ENCODE measurements at places on chromosomes 6 and 20.

DNA sequence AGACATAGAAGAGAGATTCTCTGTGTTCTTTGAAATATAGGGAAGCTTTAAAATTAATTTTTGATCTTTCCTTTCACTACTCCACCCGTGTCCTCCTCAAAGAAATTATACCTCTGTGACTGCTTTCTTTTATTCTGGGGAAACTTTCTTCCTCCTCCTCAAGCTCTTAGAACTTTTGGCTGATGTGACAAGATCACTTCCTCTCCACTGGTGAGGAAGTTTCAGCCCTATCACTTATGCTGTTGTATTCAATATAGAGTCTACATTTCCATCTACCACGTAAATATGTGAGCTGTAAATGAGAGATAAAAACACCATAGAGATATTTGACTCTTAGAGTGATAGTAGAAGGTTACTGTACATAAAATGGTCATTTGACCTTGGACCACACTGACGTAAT lies 141.9 kb upstream of the SASH1 start:
- no peak for DNase-seq

GRCh38 chr6:158068893-158069799 lies 87.5 kb downstream of the SYNJ2 start:
- no peak for DNase-seq

GRCh38 chr6:118292558-118292957 lies 255.5 kb upstream of the PLN start:
- DNase-seq: no peak

GRCh38 chr6:165556116-165556843 lies 106.8 kb downstream of the PDE10A start:
- DNase-seq: no peak

DNA sequence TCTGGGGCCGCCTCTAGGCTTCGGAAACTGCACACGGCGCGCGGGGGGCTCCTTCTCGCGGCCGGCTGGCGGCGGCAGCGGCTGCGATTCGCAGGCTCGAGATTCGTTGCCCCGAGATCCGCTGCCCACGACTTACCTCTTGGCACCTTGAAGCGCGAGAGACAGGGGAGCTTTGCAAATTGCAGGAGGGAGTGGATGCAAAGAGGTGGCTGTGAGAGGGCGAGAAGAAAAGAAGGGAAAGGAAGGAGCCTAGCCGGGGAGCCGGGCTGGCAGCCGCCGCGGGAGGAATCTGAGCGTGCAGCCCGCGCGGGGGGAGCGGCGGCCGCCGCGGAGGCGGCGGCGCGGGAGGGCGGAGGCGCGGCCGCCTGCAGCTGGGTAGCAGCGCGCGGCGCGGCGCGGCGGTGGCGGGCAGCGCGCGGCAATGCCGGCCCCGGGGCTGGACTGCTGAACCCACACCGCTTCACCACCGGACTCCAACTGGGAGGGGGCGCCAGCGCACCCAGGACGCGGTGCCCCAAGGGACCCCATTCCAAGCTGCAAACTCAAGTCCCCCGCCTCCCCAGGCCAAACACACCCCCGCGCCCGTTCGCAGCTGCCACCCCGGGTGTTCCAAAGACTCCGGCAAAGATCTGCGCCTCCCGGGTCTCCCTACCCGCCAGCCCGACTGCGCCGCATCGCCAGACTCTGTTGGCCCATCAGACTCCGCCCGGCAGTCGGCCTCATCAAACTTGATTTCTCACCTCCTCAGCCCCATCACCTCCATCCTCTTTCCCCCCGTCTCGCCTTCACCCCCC lies 44.2 kb upstream of the SUPT3H start:
- no peak for DNase-seq

GRCh38 chr6:43801495-43802181 lies 31.6 kb downstream of the VEGFA start:
- no peak for DNase-seq

- DNase-seq: no peak
Measured at GRCh38 chr6:128131036-128131435, 230.2 kb upstream of the THEMIS start.

- no peak for DNase-seq
Measured at GRCh38 chr6:38723783-38724182, 8.7 kb downstream of the DNAH8 start.

GRCh38 chr6:168126566-168127383 lies 47.8 kb upstream of the FRMD1 start:
- no peak for DNase-seq

DNA sequence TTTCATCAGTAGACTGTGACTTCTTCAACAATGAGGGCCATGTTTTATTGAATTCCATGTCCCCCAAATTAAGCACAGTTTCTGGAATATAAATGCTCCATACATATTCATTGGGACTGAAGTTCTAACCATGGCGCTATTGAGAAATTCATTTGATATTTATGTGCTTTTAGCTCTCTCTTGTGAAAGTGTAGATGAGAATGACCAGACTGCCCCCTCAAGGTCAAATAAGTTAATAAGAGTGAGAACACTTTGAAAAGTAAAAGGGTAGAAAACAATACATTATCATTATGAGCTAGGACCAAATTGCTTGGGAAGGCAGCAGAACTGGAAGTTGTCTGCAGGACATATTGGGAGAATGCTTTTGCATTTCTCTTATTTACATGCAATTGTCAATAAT lies 597.9 kb downstream of the EPM2A start:
- DNase-seq: no peak

- DNase-seq: peak; percentile 64
Measured at GRCh38 chr6:37244430-37245310, 12.9 kb upstream of the TBC1D22B start.

DNA sequence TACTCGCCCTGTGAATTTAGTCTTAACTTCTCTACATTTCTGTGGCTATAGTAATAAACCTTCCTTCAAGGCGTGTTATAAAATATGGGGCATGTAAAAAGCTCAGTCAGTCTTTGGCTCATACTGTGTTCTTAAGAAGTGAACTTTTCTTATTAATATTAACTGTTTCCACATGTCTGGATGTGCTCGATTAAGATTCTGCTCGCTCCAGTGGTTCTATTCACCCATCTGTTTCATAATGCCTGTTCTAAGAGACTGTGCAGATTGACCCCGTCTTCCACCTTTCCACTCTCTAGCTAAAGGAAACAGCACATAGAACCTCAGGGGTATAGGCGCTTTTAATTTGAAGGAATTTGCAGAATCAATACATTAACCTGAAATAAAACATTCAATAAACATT lies 99.9 kb downstream of the L3MBTL3 start:
- DNase-seq: no peak

GRCh38 chr20:34925981-34926380 lies 29.6 kb downstream of the GSS start:
- no peak for DNase-seq

- no peak for DNase-seq
Measured at GRCh38 chr20:64140956-64141355, 23.3 kb upstream of the MYT1 start.

GRCh38 chr6:99016355-99016754 lies 68.6 kb upstream of the FBXL4 start:
- no peak for DNase-seq

DNA sequence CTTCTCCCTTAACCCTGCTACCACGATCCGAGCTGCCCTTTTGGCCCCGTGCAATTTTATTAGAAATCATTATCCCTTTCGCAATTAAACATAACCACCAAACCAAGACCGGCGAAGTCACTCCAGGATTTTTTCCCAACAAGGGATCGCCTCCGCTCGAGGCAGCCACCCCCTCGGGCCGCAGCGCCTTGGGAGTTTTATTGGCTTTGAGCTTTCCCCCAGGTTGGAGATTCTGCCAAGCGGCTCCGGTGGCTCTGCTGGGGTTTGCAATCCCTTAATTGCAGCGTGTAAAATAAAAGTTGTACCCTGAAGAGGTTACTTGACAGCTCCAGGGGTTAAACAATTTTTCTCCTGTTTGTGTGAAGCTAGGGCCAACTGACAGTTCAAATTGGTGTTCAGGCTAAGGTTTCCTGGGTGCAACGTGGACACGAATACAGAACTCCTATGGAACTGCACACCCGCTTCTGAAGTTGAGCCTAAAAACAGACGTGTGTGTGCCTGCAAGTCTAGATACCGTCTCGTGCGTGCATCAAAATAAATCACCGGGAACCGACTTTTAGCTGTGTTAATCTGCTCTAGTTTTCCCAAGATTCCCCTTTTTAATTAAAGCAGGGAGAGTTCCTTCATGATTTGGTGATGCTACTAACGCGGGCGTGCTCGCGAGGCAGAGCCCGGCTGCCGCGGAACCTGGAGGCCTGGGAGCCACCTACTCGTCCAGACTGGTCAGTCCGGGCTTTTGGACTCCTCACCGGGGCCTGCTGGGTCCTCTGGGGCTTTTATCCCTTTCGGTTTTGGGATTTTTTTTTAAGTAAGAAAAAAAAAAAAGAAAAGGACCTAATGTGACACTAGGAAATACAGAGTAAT lies 975 bp upstream of the TFAP2A start:
- no peak for DNase-seq

DNA sequence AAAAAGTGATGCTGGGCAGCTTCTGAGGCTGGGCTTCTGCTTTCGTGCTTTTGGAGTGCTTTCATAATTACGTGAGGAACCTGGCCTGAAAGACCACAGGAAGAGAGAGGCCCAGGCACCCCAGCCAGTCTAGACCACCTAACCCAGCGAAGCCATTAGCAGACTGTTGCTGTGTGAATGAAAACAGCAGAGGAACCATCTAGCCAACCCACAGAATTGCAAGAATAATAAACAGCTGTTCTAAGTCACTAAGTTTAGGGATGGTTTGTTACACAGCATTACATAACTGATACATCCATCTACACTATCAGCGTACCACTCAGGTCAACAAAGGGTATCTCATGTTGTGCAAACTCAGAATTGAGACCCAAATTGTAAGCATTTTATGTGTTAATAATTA lies 34.5 kb downstream of the FGD2 start:
- DNase-seq: no peak

GRCh38 chr20:25245461-25245860 lies 2.4 kb upstream of the PYGB start:
- no peak for DNase-seq

DNA sequence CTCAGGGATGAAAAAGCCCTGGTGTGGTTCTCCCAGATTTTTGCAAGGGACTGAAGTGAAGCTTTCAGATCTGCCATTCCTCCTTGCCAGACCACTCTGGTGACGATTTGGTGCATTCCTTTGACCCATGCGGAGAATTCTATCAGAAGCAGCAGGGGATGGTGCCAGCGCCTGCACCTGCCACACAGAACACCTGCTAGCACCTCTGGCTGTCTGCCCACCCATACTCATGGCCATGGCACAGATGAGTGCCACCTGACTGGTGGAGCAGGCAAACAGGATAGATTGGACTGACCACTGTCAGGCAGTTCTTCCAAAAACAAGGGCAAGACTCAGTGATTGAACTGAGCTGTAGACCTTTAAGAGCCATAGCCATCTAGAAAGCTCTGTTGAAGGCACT lies 107.1 kb downstream of the CDYL start:
- no peak for DNase-seq

DNA sequence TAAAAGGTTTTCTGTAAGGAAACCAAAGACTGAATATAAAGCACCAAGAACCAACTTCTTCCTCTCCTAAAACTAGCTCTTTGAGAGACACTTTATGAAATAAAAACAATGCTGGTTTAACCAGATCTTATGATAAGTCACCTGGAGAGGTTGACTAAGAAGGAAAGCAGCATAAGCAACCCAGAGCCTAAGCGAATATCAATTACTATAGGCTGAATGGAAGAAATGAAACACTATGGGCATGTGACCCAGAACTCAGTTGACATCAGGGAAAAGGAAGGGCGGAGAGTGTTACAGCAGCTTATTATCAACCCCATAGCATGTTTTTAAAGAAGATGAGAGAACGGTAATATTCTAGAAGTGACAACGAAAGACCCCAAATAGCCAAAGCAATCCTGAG lies 94.1 kb upstream of the STMND1 start:
- DNase-seq: no peak

DNA sequence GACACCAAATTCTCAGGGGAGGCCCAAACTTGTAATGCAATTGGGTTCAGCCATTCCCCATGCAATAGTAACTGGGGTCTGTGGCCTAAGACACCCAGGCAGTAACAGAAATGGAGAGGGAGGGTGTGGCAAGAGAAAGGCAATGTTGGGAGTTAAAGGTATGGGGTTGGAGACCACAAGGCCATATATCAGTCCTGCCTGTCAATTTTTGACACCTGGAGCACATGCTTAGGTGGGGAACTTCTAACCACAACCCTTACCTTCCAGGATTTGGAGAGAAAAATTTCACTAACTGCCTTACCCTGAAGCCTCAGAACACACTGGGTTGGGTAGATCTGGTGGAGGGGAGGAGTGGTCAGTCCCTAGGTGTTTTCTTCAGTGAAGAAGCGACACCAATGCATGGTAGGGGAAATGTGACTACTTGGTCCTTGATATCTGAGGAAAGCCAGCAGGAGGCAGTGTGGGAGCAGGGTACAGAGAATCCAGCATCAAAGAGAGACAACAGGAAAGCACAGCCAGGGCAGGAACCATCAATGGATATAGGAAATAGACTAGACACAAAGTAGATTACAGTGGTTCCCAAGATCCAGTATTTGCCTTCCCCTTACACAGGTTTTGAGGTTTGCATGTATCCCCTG lies 6.8 kb upstream of the USP49 start:
- DNase-seq: no peak

DNA sequence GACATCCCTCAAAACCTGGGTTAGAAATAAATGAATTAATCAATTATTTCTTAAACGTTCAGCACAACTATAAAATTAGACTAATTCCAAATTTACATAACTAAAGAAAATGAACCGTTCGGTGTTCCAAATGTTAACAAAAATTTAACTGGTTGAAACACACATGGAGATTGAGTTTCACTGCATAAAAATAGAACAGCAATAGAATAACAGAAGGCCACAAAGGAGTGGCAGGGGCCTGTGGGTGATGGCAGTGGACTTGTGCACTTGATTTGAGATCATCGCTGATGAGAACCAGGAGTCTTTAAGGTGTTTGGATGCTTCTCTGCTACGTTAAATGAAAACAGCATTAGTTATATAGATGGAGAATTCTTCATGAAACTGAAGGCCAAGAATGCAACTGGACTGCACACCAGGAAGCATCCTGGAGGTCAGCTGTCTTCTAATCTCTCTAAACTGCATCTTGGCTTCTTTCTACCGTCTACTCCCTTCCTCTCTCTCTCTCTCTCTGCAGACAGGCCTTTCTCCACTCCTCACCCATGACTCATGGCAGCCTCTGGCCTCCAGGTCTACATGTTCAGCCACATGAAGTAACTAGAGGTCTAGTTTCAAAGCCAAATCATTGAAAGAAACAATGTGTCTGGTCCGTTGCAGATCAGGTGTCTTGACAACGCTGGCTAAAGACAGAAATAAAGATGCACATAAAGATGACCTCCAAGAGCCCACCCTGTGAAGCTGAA lies 111.3 kb downstream of the SIM1 start:
- no peak for DNase-seq

DNA sequence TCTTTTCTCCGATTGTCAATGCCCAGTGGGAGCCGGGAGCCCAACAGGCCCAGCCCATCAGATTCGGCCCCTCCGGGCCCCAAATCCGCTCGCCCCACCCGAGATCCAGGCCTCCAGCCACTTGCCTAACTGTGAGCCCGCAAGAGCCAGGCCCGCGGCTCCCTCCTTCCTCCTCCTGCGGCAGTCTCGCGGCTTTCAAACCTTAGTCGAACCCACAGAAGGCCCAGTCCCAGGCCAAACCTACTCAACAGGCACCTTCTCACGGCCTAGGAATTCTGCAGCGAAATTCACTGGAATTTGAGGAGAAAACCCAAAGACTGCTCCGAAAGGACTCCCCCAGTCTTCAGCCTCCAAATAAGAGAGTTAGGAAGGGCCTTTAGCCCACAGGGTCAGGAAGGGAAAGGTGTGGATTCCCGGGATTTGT lies 2.8 kb upstream of the TFAP2A start:
- DNase-seq: no peak

All from NCI-H1694 treated with DMSO at 0.1 percent for 48 hours (cell line).